Mesenchymal stem cell (in vitro differentiated cells and primary cell): ENCODE measurements at places on chromosomes 4 and X.
A peak's percentile ranks its signal among the peaks of the same experiment; 100 is the strongest.

- no peak for DNase-seq
Observed at GRCh38 chr4:80956421-80956820, 74.1 kb upstream of the BMP3 start.

DNA sequence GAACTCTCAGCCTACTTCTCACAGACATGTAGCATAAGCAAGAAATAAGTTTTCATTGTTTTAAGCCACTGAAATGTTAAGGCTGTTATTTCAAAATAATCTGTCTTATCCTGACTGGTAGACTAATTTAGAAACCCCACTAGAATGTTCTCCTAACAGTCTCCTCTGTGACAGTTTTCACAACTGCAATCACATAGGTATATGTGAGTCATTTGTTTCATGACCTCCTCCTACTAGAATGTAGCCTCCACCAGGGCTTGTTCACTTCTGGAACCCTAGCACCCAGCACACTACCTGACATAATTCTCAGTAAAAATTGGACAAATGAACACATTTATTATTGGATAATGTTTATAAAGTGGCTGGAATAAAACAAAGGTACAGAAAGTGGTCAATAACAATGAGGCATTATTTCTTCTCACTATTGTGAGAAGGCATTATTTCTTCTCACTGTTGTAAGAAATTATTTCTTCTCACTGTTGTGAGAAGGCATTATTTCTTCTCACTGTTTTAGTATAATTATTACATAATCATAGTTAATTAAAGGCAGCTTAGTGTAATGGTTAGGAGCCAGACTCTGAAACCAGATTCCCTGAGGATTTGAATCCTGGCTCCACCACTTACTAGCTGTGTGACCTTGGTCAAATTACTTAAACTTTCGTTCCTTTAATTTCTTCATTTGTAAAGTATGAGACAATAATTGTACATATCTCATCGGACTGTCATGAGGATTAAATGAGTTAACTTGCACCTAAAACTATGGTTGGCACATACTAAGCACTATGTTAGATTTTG, 251.5 kb downstream of the RASL11B start:
- no peak for DNase-seq

DNA sequence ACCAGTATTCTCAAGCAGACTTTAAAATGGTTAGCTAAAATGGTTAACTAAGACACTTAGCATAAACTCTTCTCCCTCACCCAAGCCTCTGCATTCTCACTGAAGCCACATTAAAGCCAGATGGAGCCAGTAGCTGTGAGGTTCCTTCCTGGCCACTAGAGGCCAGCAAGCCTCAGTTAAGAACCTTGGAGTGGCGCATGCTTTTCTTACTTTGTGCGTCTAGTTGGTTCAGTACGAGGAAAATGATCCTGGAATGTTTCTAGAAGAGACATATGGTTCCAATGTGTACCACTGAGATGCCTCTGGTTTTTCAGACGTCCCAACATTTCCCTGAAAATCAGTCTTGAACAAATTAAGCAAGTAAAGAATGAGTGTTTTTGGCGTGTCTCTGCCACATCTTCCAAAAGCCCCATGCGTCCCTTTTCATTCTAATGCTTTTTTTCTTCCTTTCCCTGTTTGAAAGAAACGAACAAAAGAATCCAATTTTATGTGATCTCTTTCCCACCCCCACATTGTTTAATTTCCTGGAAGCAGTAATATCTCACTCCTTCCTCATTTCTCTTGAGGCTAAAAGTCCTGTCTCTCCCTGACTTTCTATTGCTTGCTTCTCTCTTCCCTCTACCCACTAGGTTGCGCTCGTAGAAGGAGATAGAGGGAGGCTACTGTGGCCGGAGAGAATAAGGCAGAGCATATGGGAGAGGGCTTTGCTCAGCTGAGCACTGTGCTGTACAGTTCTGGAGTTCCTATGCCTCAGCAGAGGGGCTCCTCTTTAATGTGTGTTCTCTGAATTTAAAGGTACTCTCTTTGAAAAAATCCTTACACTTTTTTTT, 82.9 kb upstream of the TAB3 start:
- peak; percentile 29 for DNase-seq

- no peak for DNase-seq
Observed at GRCh38 chrX:3712870-3713224, 602 bp downstream of the PRKX start.

DNA sequence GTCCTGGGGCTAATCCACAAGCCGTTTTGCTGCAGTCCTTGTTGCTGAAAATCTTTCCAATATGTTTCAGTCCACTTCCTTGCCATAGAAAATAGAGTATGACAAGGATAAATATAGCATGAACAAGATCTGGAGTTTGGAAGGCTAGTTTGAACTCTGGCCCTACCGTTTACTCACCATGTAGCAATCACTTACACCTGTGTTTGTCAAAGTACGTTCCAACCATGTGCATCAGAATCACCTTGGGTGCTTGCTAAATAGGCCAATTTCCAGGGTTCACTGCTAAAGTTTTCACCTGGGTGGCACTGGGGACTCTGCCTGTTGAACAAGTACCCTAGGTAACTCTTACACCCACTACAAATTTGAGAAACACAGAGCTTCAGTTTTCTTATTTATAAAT, 188.9 kb downstream of the ENOX2 start:
- DNase-seq: no peak

- DNase-seq: peak; percentile 14
Observed at GRCh38 chr4:143241892-143242291, 57.2 kb downstream of the USP38 start.

GRCh38 chr4:167185465-167185864, 48.8 kb downstream of the SPOCK3 start:
- DNase-seq: no peak
